ENCODE measurements at places on chromosomes 3 and 15.

GRCh38 chr3:156489462-156489911 lies 65.4 kb downstream of the SSR3 start:
- DNase-seq, result no peak

GRCh38 chr3:130509008-130509407 lies 8.0 kb upstream of the COL6A6 start:
- no peak for DNase-seq

DNA sequence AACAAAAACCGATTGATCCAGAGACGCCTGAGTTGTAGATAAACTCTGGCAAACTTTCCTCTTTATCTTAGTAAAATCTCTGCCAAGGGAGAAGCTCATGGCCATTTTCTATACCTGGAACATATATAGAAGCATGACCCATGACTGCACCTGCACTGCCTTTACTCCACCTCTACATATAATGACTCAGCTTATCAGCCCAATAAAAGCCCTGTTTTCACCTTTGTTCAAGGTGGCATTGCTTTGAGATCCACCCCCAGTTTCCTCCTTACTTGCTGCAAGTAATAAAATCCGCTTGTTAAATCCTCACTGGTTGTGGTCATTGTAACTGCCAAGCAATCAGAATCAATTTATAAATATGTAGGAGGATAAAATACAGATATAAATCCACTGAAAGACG lies 1280.4 kb downstream of the NSUN3 start:
- DNase-seq, result no peak

DNA sequence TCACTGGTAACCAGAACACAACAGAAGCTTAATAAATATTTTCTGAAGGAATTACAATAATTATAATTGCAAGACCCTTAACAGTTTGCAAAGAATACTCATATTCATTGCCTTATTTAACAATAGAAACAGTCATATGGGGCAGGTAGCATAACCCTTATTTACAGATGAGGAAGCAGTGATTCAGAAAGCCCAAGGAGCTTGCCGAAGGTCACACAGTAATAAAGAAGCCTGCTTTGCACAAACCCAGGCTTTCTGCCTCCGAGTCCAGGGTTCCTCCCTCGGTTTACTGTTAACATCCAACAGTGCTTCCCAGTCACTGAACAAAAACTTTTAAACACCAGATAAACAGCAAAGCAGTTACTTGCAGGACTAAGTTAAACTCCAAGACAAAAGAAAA lies 35.3 kb downstream of the SRGAP3 start:
- DNase-seq, result no peak

- DNase-seq, result no peak
Observed at GRCh38 chr3:150225986-150226385, 182.1 kb upstream of the TSC22D2 start.
